ENCODE measurements at places on chromosomes 6 and 20.

- no peak for DNase-seq
Measured at GRCh38 chr6:498795-499231, 107.3 kb downstream of the IRF4 start.

DNA sequence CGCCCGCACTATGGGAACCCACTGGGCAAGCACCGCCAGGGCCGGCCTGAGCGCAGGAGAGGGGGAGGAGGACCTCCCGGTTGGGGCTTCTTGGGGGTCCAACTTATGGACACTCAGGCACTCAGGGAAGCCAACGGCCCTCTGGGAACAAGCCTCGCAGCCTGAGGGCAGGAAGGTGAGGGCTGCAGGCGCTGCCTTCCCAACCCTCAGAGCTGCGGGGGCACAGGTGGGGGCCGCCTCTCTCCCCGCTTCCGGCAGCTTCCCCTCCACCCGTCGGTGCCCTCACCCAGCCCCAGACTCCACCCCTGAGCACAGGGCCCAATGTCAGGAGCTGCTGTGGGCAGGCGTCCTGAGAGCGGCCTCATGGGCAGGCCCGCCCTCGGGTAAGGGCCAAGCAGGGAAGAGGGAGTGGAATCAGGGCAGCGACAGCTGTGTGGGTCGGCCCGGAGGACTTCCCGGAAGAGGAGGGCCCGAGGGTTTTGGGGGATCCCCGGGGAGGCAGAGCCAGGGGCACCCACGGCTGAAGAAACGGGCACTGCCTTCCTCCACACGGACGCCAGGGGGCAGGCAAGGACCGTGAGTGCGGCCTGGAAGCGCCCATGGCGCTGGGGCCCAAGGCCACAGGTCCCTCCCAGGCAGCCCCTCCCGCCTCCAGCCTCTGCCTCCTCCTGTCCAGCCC, 488 bp upstream of the PTK6 start:
- DNase-seq: no peak

DNA sequence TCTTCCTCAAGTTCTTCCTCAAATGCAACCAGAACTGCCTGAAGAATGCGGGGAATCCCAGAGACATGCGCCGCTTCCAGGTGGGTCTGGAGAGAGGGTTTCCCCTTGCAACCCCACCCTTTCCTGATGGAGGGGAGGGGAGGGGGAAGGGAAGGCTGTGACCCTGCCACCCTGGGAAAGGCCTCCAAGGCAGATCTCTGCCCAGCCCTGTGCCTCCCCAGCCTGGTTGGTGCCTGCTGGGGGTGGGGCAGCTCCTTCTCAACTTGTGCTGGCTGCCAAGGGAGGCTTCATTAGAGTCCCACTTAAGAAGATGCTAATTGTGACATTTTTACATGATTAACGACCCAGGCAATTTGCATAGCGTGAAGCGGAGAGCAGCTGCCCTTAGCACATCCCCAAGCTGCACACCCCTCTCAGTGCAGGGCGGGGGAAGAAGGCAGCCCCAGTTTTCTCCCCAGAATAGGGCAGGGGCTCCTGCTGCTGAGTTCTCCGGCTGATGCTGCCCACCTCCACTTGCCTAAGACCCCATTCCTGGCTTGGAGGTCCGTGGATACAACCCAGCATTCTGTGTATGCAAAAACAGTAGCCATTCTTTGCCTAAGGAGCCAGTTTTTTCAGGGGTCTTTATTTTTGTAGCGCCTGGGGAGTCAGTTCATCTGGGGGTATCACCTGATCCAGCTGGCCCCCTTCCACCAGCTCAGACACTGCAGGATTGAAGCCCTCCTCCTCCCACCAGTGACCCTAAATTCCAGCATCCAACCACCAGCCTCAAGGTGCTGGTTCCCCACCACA, 51.7 kb downstream of the CPXM1 start:
- no peak for DNase-seq

- DNase-seq: no peak
Measured at GRCh38 chr6:115898246-115898645, 162.4 kb downstream of the FRK start.

DNA sequence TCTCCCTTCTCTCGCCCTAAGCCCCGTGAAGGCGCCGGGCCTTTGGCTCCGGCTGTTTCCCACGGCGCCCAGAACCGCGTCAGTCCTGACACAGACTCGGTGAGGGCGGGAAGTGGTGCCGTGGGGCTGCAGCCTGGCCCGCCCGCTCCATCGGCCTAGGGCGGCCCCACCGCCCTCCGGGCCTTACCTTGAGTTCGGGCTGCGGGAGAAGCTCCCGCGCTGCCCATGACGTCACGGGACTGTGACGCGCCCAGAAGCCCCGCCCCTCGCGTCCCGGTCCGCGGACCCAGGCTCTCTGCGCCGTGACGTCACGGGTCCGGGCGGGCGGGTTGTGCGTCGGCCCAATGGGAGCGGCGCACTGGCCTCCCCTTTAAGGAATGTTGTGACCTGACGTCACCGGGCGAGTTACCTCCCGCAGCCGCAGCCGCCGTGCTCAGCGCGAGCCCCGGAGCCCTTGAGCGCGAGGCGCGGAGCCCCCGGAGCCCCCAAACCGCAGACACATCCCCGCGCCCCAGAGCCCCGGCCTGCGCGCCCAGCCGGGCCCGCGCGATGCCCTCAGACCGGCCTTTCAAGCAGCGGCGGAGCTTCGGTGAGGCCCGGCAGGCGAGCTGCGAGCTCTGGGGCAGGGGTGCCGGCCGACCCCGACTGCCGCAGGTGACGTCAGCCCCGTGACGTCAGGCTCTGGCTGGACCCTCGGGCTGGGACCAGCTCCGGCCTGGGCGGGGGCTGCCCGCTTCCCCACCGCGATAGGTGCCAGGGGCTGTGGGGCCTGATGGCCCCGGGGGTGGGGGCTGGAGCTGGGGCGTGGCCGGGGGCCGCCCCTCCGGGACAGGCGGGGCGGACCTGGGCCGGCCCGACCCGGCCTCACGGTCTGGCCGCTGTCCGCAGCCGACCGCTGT, at the start of gene MAP1LC3A:
Gene MAP1LC3A, plus strand, starts transcription at position 399 of the 899 bp plus-strand sequence. Its CDS starts 151 bp downstream, at position 550.
- DNase-seq: no peak

- no peak for DNase-seq
Measured at GRCh38 chr20:2331901-2332565, 36.2 kb downstream of the TGM3 start.

DNA sequence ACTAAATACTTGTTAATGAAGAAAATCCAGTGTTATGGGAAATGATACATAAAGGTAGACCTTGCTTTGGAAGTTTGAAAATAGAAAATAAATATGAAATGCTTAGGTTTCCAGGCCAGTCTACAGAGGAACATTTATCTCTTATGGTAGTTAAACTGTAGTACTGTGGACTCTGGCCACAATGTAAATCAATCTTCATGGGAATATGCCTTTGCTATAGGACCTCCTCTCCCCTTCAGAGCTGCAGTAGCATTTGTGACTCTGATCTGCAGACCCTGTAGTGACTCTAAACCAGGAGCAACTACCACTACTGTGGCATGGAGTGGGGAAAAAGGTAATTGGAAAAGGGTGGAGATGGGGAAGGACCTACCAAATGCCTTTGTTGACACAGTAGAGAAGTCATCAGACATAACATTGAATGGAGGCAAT, 4.5 kb downstream of the HSPA1A start:
- DNase-seq: no peak

DNA sequence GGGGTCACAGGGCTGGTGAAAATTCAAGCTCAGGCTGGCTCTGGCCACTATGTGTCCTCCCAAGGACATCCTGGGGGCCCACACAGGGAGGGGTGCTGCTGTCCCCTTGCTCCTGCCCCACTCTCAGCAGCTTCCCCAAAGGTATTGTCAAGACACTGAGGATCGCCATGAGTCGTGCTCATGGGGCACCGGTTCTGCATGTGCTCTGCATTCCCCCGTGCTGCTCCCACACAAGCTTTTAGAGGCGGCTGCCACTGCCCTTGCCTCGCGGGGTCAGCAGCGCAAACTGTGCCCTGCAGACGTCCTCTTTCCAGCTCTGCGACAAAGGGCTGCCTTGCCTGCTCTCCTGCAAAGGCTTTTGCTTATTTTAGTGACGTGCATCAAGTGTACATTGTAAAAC, 179.8 kb downstream of the ERMARD start:
- DNase-seq: no peak

GRCh38 chr20:54941666-54942065, 466.3 kb downstream of the DOK5 start:
- no peak for DNase-seq

DNA sequence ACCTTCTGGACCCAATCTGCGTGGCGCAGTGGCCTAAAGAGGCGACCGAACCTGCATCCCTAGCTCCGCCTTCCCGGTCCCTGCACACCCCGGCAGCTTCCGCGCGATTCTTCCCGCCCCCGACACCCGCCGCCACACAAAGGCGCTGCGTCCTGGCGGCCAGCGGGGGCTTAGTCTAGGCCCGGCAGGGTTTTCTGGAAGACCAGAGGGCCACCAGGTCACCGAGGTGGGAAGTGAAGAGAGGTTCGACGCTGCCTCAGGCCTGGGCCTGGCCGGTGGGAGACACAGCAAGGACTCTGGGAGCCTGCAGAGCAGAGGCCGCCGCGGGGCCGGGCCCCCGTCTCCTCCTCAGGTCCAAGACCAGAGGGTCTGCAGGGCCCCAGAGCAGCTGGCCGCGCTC, 154.9 kb downstream of the OR2B2 start:
- DNase-seq: no peak

DNA sequence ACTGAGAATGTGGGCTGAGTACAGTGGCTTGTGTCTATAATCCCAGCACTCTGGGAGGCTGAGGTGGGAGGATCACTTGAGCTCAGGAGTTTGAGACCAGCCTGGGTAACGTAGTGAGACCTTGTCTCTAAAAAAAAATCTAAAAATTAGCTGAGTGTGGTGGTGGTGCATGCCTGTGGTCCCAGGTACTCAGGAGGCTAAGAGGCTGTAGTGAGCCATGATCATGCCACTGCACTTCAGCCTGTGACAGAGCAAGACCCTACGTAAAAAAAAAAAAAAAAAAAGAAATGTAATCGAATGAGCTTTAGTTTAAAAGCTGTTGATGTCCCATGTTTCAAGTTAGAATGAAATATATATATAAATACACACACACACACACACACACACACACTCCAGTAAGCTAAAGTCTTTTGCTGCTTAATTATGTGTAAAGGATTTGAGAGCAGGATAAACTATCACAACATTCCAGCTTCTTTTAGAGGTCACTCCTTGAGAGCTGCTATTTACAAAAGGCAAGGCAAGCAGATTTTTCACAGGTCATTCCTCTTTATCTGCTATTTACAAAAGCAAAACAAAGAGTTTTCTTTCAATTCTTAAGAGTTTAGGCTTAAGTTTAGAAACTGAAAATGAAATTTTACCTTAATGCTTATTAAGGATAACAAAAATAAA, 4.7 kb upstream of the MICAL1 start:
- DNase-seq: no peak

GRCh38 chr6:107264357-107264840, 149.1 kb upstream of the BEND3 start:
- no peak for DNase-seq

- no peak for DNase-seq
Measured at GRCh38 chr20:11267131-11267761, 593.4 kb upstream of the JAG1 start.

DNA sequence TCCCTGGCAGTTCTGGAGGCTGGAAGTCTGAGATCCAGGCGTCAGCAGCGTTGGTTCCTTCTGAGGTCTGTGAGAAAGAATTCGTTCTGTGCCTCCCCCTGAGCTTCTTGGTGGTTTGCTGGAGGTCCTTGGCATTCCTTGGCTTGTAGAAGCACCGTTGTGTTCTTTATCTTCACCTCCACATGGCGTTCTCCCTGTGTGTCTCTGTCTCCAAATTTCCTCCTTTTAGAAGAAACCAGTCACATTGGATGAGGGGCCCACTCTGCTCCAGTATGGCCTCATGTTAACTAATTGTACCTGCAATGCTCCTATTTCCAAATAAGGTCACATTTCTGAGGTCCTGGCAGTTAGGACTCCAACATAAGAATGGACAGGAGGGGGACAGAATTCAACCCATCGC, 73.0 kb upstream of the BACH2 start:
- DNase-seq: no peak

DNA sequence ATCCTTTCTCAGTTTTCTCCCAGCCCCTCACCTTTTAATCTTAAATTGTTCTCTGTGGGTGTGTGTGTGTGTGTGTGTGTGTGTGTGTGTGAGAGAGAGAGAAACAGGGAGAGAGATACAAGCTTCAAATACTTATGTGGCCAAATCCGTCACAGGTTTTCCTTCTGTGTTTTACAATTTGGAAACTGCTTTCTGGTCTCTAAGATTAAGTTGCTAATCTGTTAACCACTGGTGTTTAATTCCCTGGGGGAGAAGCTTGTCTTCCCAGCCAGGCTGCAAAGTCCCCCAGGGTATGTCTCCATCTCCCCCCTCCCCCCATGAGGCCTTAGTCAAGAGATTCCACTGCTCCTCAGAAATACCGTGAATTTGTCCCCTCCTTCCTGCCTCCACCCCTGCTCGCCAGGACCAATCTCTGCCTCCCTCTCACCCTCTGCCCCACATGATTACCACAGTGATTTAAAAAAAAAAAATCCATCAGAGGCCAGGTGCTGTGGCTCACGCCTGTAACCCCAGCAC, 49.0 kb downstream of the RIPOR3 start:
- DNase-seq: no peak

GRCh38 chr20:22374678-22375590, 209.4 kb downstream of the FOXA2 start:
- no peak for DNase-seq

- no peak for DNase-seq
Measured at GRCh38 chr20:43960231-43960630, 45.6 kb downstream of the TOX2 start.

- no peak for DNase-seq
Measured at GRCh38 chr6:163729127-163729872, 314.8 kb downstream of the QKI start.

GRCh38 chr6:35219683-35220326, 6.0 kb downstream of the SCUBE3 start:
- DNase-seq: no peak

DNA sequence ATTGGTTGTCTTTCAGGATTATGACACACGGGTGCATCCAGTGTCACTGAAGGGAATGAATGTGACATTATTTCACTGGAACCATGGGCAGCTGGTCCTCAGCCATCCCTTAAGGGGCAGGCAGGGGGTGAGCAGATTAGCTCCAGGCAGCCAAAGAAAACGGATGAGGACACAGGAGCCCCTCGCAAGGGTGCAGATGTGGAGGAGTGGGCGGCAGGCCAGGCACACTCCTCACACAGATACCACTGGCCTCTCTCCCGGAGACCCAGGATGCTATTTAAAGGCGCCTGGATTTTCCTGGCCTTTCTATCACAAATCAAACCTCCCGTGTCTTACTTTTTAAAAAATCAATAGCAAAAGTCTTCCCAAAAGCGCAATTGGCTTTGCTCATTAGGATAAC, 210.4 kb downstream of the TAF4 start:
- DNase-seq: no peak

DNA sequence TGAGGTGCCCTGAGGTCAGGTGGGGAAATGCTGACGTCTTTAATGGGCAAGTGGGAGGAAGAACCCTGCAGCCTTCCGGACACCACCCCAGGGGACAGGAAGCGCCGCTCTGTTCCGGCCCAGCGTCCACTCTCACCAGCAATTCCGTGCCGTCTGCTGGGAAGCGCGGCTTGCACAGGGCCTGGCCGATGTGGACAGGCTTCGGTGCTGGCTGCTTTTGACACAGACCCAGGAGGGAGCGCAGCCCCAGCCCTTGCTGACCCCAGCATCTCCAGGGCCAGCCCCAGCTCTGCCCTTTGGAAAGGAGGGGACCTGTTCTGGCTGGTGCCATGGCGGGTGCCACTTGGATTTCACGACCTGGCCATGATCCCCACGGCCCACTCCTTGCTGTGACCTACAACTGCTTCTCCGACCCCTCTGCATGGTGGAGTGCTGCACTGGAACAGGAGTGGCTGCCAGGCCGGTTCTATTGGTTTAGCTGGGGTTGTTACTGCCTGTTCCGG, 123.2 kb downstream of the DLL1 start:
- DNase-seq: no peak
